ENCODE measurements at places on chromosomes 4 and X.

DNA sequence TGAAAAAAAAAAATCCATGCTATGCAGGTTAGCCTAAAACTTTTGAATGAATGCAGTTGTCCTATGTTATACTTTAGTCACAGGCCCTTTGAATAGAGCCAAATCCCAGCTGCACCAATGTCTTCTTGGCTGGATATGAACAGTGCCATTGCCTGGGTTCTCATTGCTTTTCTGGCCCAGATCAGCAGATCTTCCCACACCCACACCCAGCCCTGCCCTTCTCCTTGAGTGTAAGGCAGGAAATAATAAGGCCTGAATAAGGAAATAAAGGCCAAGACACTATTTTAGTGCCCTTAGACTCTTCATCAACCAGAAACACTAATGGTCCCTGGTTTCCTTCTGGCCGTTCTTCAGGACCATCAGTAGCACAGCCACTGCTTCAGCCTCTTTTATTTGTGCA lies 66.6 kb downstream of the USP38 start:
- DNase-seq, result no peak

GRCh38 chr4:11724731-11725130 lies 296.0 kb upstream of the HS3ST1 start:
- no peak for DNase-seq

DNA sequence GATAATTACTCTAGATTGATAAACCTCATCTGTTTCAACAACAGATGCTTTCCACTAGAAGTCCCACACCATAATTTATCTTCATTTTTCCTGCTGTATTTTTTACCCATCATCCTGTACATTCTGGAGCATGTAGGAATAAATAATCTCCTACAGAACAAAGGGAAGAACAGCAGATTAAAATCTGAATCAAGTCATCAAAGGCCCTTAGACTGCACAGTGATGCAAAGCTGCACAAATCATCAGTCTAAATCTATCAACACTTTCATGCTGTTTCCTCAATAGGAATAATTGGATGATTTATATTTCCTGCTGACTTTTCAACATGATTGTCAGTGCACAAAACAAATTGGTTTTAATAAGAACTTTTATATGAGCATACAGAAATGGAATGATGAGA lies 1143.9 kb downstream of the STIM2 start:
- no peak for DNase-seq

DNA sequence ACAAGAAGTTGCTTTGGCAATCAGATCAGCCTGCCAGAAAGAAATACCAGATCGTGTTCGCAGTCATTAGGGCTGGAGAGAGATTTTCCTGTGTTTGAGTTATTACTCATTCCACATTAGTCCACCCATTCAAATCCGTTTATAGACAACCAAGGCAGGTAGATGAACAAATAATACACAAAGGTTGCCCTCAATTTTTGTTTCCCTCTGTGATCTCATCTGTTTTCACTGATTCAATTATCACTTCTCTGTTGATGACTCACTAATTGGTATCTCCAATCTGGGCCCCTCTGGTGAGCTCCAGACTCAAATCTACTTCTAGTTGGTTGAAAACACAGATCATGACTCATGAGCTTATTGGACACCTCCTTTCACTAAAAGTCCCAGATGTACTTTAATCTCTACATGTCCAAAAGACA lies 54.5 kb downstream of the CHM start:
- DNase-seq, result peak; percentile 22

- no peak for DNase-seq
Observed at GRCh38 chr4:80484712-80485111, 149.2 kb downstream of the CFAP299 start.

GRCh38 chr4:30957706-30958105 lies 237.5 kb downstream of the PCDH7 start:
- DNase-seq, result no peak

DNA sequence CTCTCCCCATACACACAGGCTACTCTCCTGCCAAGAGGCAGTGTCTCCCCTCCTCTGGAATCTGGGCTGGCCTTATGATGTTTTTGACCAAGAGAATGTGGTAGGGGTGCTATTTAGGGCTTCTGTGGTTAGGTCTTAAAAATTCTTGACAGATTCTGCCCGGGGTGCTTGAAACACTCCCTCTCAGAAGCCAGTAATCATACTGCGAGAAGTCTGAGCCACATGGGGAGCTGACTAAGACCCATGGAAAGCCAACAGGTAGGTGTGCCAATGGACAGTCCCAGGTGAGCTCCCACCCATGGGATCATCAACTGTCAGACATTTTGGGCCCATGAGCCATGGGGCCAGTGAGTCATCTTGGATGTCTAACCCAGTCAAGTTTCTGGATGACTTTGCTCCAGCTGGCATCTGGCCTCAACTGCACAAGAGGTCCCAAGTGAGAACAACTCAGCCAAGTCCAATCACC lies 315.7 kb downstream of the FBXW7 start:
- DNase-seq, result peak; percentile 43

DNA sequence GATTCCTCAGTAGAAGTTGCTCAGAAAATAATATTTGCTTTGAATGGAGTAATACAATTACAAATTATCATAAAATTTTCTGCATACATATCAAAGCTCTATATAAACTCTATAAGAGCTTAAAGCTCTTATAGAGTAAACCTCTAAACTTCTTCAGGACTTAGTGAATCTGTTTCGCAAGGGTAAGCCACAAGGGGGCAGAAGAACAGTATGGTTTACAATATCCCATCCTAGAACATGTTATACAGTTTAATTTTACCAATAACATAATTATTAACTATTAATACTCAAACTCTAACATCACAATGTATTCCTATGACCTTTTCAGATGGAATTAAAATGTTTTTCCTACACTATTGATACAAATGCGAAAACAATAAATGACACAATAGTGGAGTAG lies 33.8 kb upstream of the SPANXN1 start:
- DNase-seq, result peak; percentile 41

GRCh38 chr4:76803522-76803921 lies 94.4 kb downstream of the SOWAHB start:
- no peak for DNase-seq

GRCh38 chrX:27236681-27237080 lies 226.5 kb downstream of the PPP4R3C start:
- no peak for DNase-seq

- no peak for DNase-seq
Observed at GRCh38 chr4:55021214-55021613, 104.2 kb downstream of the KDR start.
